Cortex of kidney (tissue), 1 donor: ENCODE measurements at places on chromosomes 11 and 22.

DNA sequence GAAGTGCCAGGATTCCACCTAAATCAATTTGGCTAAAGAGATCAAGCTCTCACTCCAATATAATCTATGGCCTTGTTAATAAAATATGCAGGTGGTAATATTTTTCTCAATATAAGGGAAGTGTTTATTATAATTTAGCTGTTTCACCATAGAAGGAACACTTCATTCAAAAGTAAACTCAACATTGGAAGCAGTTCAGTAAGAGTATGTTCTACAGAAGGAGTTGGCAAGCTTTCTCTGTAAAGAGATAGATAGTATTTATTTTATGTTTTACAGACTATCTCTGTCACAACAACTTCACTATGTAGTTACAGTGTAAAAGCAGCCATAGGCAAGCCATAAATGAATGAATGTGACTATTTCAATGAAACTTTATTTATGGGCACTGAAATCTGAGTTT lies 313.6 kb upstream of the ANO3 start:
- DNase-seq: no peak

GRCh38 chr11:61035526-61035835 lies 64.0 kb downstream of the CD6 start:
- no peak for DNase-seq

DNA sequence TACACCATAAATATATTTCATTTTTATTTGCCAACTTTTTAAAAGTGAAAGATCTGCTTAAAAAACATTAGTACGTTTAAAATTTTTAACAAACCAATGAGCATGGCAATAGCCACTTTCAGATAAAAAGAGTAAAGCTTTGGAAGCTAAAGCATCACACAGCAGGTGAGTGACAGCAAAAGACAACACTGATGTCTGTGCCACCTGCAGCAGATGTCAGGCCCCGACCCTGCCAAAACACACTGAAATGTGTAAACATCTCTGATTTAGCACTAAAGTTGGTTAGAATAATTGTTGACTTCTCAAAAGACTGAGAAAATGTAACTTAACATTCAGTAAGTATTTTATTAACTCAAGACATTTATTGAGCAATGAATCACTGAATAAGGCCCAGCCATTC lies 232.9 kb downstream of the DLG2 start:
- no peak for DNase-seq

- no peak for DNase-seq
These were observed 12.9 kb downstream of the GTSE1 start for GRCh38 chr22:46309526-46310085.

DNA sequence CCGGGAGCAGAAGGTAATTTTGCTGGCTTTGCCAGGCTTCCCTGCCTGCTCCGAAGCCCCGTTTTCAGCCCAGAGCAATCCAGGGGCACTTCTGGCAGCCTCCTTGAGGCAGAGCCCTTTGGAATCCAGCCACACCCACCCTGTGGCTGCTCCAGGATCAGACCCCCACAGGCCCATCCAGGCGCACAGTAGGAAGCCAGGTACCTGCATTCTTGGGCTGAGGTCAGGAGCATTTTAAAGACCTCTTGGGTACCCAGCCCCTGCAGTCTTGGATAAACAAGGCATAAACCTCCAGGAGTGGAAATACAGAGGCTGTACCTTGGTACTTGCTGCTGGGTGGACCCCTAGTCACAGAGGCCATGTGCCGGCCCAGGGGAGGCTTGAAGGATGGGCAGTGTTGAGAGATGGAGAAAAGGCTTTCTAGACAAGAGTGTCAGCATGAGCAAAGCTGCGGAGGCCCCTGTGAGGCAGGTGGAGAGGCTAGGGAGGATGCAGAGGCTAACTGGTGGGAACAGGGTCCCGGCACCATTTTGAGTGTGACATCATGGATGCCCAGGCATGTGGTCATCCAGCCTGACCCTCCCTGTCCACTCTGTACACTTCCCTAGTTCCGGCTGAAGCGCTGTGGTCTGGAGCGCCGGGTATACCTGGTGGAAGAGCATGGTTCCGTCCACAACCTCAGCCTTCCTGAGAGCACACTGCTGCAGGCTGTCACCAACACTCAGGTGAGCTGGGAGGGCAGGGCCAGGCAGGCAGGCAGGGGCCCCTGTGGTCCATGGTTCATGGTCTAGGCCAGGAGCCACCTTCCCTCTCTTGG lies 3.9 kb downstream of the MUS81 start:
- no peak for DNase-seq

DNA sequence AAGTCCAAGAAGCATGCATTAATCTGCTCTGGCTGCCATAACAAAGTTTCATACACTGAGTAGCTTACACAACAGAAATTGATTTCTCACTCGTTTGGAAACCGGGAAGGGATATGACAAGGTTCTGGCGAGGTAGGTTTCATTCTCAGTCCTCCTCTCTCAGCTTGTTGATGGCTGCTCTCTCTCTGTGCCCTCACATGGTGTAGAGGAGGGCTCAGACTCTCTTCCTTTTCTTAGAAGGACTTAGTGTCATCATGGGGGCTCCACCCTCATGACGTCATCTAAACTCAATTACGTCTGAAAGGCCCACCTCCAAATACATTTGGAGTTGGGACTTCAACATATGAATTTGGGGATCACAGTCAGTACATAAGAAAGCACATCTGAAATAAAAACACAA lies 18.6 kb downstream of the GLYATL1 start:
- DNase-seq: no peak

DNA sequence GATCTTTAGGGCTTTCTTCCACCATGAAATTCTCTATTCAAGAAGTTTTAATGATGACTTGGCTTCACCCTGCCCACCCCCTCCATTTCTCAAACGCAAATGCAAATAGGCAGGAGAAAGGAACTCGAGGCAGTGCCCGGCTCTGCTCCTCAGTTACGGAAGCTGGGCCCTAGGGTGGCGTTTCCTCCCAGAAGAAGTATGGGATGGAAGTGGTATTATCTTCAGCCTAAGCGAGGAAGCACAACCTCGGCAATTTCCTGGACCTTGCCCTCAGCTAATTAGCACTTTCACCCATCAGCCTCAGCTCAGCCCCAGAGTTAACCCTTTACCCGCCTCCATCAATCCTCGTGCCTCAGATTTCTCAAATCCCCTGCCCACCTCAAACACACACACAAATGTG lies 58.2 kb upstream of the LRRC55 start:
- DNase-seq: no peak

- DNase-seq: no peak
These were observed 208.5 kb downstream of the RAB38 start for GRCh38 chr11:87966694-87967093.

DNA sequence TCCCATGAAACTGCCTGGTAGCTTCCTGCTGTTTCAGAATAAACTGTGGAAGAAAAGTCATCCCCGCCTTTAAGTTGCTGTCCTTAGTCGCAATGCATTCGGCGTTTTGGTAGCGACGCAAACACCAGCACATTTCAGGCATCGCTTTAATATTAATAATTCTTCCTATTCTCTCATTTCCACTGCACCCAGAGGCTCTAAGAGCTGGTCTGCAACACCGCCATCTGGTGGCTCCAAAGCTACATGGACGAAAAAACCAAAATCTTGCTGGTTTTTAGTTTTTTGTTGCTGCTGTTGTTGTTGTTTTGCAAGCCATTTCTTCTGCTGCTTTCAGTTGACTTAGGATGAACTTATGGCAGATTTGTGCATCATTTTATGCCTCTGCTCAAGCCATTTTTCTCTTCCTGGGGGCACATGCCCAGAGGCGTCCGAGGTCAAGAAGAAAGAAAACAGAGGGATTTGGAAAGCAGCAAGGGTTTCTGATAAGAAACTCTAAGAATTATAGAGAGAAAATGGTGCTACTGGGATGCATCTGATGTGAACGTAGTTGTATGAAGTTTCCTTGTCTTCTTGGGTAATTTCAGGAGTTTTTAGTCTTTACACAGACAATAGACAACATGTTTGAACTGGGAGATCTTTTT lies 345.4 kb upstream of the KIRREL3 start:
- no peak for DNase-seq
